ENCODE measurements at places on chromosomes 3 and 15. TPM values are rescaled to one million over a fixed set of nuclear protein-coding genes. Genes with fewer than 3 reads are reported as not detected.

The MAPK6 gene
- total RNA-seq = 274 TPM

The MYH15 gene
- 0.07 TPM for total RNA-seq

The DCUN1D1 gene
- total RNA-seq = 34.9 TPM

The REC114 gene
- total RNA-seq = not detected

The SLC28A1 gene
- not detected for total RNA-seq

The LTF gene
- total RNA-seq = under 0.01 TPM

The TMEM108 gene
- total RNA-seq = not detected

All from nasal cavity respiratory epithelium epithelial cell of viscerocranial mucosa (primary cell).